ENCODE measurements at places on chromosomes 13 and 19.

DNA sequence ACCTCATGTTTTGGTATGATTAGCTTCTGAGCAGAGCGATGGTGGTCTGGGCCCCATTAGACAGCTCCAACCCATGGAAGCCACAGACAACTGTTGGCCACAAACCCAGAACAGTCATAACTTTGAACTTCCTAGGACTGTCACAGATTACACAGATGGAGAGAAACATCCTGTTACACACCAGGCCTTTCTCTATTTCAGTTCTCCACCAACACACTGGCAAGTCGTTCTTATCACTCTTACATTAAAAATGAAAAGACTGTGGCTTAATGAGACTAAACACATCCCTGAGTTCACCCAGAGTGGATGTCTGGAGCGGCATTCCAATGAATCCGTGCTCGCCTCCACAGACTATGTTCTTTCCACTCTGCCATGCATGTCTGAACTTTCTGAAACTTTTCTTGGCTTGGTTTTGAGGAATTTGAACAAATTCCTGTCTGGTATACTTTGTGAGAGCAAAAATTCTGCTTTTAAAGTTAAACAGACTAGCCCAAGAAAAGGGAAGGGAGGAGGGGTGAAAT lies 109.1 kb downstream of the NALCN start:
- DNase-seq, result no peak
- no peak overlapping the region for H3K27ac ChIP-seq
- no peak overlapping the region for H3K4me3 ChIP-seq
- no peaks in the 10 kb centered on the region for H3K4me1 ChIP-seq

GRCh38 chr13:25727250-25727649 lies 324.6 kb downstream of the SHISA2 start:
- H3K27ac ChIP-seq, result no peak overlapping the region
- H3K36me3 ChIP-seq, result no peaks in the 10 kb centered on the region
- no peak overlapping the region for H3K4me3 ChIP-seq
- H3K4me1 ChIP-seq, result no peaks in the 10 kb centered on the region
- H3K27me3 ChIP-seq, result no peaks in the 10 kb centered on the region

DNA sequence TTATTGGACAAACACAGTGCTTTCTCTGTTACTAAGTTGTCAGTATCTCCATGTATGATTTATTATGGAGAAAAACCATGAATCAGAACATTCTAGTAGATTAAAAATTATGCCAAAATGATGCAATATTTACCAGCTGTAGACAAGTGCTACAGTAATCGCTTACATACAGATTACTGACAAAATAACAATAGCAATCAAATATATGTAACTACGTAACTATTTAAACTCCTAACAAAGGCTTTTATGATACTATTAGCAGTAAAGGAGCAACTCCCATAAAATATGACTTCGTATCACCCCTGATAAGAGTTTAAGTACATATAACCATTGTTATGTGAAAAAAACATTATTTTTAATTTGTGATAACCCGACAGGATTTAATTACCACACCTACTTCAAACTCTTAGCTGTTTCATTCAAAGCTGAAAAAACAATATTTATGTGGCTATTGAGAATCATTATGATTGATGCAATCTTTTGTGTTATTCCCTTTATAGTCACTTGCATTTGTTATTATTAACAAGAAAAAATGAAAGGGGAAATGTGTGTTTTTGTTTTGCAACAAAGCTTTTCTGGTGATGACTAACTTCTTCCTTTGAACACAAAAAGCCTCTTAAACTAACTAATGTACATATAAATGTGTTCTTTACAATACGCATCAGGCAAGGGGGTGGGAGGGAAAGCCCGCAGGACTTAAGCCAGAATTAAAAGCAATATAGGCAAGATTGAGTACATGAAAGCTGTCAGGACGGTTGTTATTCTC lies 147.4 kb downstream of the ABCC4 start:
- no peak overlapping the region for H3K27ac ChIP-seq
- no peaks in the 10 kb centered on the region for H3K4me1 ChIP-seq
- H3K27me3 ChIP-seq, result no peaks in the 10 kb centered on the region
- no peaks in the 10 kb centered on the region for H3K36me3 ChIP-seq
- DNase-seq, result no peak

- DNase-seq, result no peak
- peak overlapping the region; percentile 68 for H3K27ac ChIP-seq
- no peak overlapping the region for H3K4me3 ChIP-seq
- H3K4me1 ChIP-seq, result peaks cover 3% of the 10 kb centered on the region
- H3K27me3 ChIP-seq, result no peaks in the 10 kb centered on the region
Measured at GRCh38 chr13:113836768-113837559, 26.9 kb downstream of the GAS6 start.

DNA sequence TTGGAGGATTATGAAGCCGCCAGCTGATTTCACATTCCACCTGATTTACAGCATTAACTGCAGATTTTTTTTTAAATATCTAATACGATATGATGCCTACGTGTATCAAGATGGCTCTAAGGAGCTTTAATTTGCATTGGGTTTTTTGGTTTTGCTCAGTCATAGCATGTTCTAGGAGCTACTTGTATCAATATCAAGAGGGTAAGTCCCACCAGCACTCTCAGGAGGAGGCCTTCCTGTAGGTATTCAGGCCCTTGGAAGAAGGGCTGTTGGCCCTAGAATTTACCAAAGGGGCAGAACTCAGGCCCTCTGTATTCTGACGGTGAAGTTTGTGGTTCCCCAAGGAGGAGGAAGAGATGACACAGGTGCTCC lies 97.2 kb upstream of the IPO5 start:
- no peak overlapping the region for H3K4me3 ChIP-seq
- DNase-seq, result no peak
- H3K4me1 ChIP-seq, result no peaks in the 10 kb centered on the region
- no peak overlapping the region for H3K27ac ChIP-seq

- DNase-seq, result no peak
- H3K27ac ChIP-seq, result no peak overlapping the region
- H3K36me3 ChIP-seq, result peaks cover 21% of the 10 kb centered on the region
- no peaks in the 10 kb centered on the region for H3K27me3 ChIP-seq
- H3K4me3 ChIP-seq, result no peak overlapping the region
Measured at GRCh38 chr19:52948025-52948770, 14.5 kb downstream of the ZNF816 start.

Measured in mesendoderm (in vitro differentiated cells).